ENCODE measurements at places on chromosomes 3 and 15.

DNA sequence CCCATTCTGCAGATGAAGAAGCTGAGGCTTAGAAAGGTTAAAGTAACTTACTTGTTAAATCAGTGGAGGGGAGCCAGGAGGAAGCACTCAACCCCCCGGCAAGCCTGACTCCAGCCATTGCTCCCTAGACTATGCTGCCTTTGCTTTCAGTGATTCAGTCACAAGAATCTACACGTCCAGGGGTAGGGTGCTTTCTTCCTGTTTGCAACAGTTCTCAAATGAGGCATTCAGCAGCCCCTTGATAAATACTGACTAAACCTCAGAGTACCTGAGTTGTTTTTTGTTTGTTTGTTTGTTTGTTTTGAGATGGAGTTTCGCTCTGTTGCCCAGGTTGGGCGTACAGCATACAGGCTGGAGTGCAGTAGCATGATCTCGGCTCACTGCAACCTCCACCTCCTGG, 28.6 kb downstream of the MAGEF1 start:
- no peak for DNase-seq

GRCh38 chr15:89630974-89631901, 24.0 kb downstream of the KIF7 start:
- DNase-seq: no peak

GRCh38 chr15:29252234-29252633, 17.4 kb downstream of the NSMCE3 start:
- no peak for DNase-seq

GRCh38 chr15:80752204-80752603, 27.0 kb upstream of the CEMIP start:
- no peak for DNase-seq
